ENCODE measurements at places on chromosomes 3 and 15. TPM values are rescaled to one million over a fixed set of nuclear protein-coding genes. Genes with fewer than 3 reads are reported as not detected.

Gene CEMIP
- total RNA-seq, result 1.2 TPM

Gene IMPG2
- total RNA-seq, result 0.01 TPM

Gene RASA2
- 7.5 TPM for total RNA-seq

Gene CACNA2D2
- total RNA-seq, result 0.61 TPM

Gene DUOX1
- not detected for total RNA-seq

Gene PSMD6
- 79.0 TPM for total RNA-seq

Gene CFAP44
- total RNA-seq, result 1.4 TPM

Gene GOLGA8S
- total RNA-seq, result 0.08 TPM

Gene SAMMSON
- total RNA-seq, result not detected

Gene UACA
- 25.9 TPM for total RNA-seq

Gene TMEM212
- total RNA-seq, result not detected

Gene DLL4
- 1.8 TPM for total RNA-seq

Gene ZDHHC3
- 45.9 TPM for total RNA-seq

Gene FBXL22
- 0.25 TPM for total RNA-seq

Gene MCTP2
- total RNA-seq, result not detected

Gene ITGA11
- total RNA-seq, result 7.5 TPM

Gene SLC2A2
- total RNA-seq, result not detected

Gene B3GNT5
- 30.7 TPM for total RNA-seq

Gene LRRFIP2
- 57.5 TPM for total RNA-seq

Gene ACP3
- total RNA-seq, result 0.10 TPM

Gene FGF12
- total RNA-seq, result 0.39 TPM

Gene LNP1
- 0.77 TPM for total RNA-seq

Gene MUC4
- total RNA-seq, result 0.02 TPM

Gene TEX55
- total RNA-seq, result not detected

Gene SNTN
- total RNA-seq, result not detected

Gene ATP13A5
- total RNA-seq, result not detected

Measured in A549 treated with Hydrocortisone at 1 μM for 4 hours (cell line).